ENCODE measurements at places on chromosomes 3 and 15. TPM values are rescaled to one million over a fixed set of nuclear protein-coding genes. Genes with fewer than 3 reads are reported as not detected.

DNA sequence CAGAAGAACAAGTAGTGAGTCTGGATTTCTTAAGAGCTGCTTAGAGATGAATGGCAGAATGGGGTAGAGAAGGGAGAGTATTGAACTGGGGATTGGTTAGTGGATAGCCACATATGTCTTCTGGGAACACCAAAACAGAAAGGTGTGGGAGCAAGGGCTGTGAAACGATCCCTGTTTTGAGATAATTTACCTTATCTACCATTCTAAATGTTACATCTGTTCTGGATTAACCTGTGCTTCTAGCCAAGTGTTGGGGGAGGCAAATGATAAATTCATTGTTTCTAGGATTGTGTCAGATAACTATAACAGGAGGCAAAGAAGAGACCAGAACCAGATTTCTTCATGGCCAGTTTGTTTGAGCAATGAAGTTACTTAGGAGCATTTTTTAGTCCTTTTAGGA is 8.4 kb downstream of the NR1D2 start:
- no peak for DNase-seq

LYZL4 gene
- polyA plus RNA-seq: not detected

GRCh38 chr3:177421481-177421785 is 224.2 kb upstream of the TBL1XR1 start:
- no peak for DNase-seq

CPNE9 gene
- 0.27 TPM for polyA plus RNA-seq

DNA sequence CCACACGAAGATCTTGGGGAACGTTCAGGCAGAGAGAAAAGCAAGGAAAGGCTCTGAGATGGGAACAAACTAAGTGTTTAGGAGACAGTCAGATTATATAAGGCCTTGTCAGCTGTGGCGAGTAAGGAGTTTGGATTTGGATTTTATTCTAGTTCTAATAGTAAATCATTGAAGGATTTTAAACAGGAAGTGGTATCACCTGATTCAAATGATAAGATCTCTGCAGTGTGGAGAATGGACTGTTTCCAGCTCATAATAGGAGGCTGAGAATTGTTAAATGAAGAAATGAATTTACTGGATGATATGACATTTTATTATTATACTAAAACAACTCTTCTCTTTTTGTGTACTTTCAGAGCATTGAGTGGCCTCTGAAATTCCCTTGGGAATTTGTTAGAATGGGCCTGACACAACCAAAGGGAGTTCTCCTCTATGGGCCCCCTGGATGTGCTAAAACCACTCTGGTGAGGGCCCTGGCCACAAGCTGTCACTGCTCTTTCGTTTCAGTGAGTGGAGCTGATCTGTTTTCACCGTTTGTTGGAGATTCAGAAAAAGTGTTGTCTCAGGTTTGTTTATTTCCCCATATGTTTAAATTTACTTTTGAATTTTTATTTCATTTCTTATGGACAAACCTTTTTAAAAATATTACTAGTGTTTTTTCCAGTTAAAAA is 36.0 kb upstream of the GATM start:
- no peak for DNase-seq

GRCh38 chr3:40550167-40550566 is 25.4 kb downstream of the ZNF621 start:
- no peak for DNase-seq

- no peak for DNase-seq
Measured at GRCh38 chr3:99883138-99883461, 65.4 kb downstream of the CMSS1 start.

GOLGA6L4 gene
- 30.8 TPM for polyA plus RNA-seq

- DNase-seq: no peak
Measured at GRCh38 chr15:31551323-31551722, 224.7 kb downstream of the KLF13 start.

DNA sequence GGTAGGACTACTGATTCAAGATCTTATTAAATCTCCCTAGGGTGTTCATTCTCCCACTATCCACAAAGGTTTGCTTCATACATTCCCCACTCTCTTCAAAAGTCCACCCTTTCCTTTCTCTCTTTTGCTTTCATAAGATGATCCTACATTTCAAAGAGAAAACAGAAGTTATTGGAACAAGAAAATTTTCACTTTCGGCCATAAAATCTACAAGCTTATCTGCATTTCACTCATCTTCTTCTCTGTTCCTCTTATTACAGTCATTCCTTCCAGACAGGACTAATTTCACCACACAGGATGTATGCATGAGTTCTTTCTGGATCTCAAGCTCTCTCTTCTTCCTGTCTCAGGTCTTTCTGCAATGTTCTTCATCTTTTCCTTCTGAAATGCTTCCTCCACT is 238.7 kb downstream of the ISL2 start:
- DNase-seq: no peak

PAK6 gene
- polyA plus RNA-seq: 5.2 TPM

GRCh38 chr3:9500108-9501050 is 53.2 kb downstream of the LHFPL4 start:
- DNase-seq: peak; percentile 12

DNA sequence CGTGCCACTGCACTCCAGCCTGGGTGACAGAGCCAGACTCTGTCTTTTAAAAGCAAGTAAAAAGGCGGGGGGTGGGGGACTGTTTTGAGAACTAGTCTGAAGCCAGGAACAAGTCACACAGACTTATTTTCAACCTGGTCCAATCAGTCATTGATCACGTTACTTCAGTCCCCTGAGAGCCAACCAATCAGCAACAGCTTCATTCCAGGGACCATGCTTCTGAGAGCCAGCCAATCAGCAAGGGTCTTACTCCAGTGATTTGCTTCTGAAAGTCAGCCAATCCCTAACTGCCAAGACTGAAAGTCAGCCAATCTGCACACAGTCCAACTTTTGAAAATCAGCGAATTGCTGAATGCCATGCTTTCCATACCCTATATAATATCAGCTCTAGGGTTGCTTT is 48.6 kb upstream of the C15orf39 start:
- DNase-seq: no peak

DNA sequence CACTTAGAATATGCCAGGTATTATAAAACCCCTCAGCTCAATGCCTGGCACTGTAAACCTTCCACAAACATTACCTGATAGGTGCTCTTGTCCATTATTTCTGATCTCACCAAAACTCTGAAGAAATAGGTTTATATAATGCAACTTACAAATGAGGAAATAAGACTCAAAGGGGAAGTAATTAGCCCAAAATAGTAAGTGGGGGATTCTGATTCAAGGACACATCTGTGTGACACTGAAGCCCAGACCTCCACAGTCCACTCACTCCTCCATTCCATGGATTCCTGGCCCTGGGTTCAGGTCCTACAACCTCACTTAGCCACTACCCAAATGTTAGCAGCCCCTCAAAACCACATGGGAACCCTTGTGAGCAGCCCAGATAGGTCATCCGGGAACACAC is 49.9 kb downstream of the TRANK1 start:
- no peak for DNase-seq

- no peak for DNase-seq
Measured at GRCh38 chr3:120427201-120427600, 23.6 kb downstream of the FSTL1 start.
